Stimulated activated CD4-positive, alpha-beta T cell treated with anti-CD3 and anti-CD28 coated beads, Interleukin-2, amount 100 ng/mL, for 4 hours (primary cell): ENCODE measurements at places on chromosomes 12 and 14.

DNA sequence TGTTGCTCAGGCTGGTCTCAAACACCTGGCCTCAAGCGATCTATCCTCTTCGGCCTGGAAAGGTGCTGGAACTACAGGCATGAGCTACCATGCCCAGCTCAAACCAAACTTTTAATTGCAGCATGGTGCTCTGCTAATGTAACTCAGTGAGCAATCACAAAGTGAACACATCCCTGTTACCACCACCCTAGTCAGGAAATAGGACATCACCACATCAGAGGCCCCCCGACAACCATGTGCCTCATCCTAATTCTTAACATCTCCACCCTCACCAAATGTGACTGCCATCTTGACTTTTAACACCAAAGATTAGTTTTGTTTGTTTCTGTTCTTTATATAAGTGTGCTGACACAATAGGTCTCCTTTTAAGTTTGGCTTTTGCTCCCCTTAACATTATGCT is 22.8 kb upstream of the SDR39U1 start:
- DNase-seq: no peak

- DNase-seq: no peak
Measured at GRCh38 chr14:22648506-22648905, 4.4 kb upstream of the OR6J1 start.

DNA sequence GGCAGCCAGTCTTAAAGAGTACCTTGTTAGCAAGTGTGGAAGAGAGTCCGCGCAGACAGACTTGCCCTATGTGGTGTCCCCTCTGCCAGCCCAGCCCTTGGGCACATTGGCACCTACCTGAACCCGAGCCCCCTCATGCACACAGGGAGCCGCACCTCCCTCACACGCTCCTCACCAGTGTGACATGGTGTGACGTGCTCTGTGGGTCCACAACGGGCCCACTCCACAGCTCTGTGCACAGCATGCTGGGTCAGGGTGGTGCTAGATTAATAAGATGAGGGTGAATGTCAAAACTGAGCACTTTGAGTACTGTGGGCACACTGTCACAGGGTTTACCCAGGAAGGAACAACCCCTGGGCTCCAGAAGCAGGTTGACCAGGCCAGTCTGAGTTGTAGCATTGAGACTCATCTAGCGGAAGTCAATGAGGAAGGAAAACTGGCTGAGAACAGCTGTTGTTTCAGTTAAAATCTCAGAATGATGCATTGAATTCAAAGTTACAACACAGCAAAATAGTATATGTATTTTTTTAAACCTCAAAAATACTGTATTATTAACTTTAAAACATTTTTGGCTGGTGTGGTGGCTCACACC is 53.4 kb upstream of the AMN start:
- DNase-seq: no peak

DNA sequence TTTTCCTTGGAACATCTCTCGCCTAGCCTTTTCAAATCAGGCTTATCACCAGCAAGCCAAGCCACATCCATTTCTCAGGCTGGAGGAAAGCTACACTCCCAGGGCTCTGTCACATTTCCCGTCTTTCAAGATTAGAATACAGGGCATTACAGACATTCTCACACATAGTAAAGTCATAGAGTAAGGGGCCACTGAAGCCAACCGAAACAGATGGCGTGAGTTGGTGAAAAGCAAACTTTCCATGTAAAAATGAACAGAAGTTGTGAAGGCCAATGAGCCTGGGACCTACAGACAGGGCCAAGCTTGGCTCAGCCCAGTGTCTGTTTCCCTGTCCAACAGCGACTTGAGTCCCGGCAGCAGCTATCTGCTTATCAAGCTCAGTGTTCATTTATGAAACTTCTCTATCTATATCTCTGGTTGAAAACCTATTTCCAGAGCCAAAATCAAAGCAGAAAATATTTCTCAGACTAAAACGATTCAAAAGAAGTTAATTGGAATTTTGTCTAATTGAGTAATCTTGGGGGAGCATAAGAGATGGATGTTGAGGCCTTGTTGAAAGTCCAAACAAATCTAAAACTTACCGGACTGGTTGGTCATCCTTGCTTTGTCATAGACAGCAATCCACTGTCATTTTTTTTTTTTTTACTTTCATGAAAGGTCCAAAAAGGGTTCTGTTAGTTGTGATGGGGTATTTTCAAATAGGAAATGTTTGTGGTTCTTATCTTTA is 105.6 kb downstream of the DAAM1 start:
- no peak for DNase-seq

- no peak for DNase-seq
Measured at GRCh38 chr12:100555722-100556121, 17.8 kb upstream of the GAS2L3 start.

GRCh38 chr12:116294454-116295165 is 17.1 kb upstream of the MED13L start:
- DNase-seq: no peak

GRCh38 chr14:98501335-98501734 is 770.7 kb downstream of the BCL11B start:
- no peak for DNase-seq

DNA sequence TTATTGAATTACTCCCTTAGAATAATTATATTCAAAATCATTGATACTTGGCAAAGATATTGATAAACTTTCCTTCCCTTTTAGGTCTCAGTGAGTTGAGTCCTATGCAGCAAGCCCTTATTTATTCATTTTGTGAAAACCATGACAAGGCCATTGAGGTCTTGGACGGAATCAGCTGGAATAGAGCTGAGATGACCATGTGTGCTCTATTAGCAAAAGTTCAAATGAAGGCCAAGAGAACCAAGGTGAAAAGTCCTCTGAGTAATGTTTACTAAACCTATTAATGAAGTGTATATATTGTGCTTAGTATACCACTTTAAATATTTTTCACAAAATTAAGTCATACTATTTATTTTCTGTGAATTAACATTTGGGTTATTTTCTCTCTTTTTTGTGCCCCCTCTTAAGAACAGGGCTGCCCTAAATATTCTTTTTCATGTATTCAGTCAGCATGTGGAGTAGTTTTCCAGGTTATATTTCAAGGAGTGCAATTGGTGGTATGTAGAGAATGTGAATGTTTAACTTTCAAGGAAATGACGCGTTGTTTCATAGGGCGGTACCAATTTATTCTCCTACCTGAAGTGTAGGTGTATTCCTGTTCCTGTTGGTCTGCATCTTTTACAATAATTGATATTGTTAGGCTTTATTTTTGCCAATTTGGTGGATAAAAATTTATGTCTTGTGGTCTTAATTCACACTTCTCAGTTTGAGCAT is 201.4 kb downstream of the TTC6 start:
- no peak for DNase-seq

GRCh38 chr14:72736786-72737559 is 156.9 kb downstream of the DPF3 start:
- no peak for DNase-seq

- no peak for DNase-seq
Measured at GRCh38 chr14:87888136-87888999, 104.6 kb downstream of the GALC start.

DNA sequence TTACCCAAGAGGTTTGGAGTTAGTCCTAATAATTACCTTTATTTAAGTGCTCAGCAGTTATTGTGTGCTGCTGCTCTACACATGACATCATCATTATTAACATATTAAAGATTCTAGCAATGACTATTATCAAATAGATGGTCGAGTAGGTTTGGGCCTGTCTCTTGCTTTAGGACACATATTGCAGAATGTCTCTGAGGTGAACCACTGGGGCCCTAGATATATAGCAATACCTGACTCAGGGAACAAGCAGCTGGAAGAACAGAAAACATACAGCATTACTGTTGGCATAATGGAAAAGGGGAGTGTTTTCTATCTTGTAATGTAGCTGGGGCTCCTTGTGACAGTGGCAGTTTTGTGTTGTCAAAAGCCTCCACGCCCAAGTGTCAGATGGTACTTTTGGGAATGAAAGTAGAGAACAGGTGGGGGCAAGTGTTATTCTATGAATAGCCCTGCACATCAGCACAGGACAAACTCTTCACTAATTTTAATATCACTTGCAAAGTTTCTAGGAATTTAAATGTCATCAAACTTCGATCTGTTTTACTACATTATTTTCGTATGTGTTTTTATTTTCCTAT is 54.6 kb downstream of the C12orf56 start:
- no peak for DNase-seq

DNA sequence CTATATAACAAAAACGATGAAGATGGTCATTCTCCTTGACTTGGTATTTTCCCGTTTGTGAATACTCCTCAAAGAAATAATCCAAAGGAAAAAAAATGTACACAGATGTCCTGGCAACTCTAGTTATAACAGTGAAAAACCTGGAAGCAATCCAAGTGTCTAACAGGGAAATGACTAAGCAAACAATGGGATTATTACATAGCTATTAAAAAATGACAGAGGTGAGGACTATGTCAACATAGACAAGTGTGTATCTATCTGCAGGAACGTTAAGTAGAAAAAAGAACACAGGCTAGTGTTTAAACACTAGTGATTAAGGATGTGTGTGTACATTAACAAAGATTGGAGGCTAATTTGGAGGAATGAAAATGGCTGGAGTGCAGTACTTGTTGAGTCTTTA is 5.9 kb upstream of the APOLD1 start:
- no peak for DNase-seq

- DNase-seq: no peak
Measured at GRCh38 chr12:50984586-50985298, 32.4 kb downstream of the HIGD1C start.

DNA sequence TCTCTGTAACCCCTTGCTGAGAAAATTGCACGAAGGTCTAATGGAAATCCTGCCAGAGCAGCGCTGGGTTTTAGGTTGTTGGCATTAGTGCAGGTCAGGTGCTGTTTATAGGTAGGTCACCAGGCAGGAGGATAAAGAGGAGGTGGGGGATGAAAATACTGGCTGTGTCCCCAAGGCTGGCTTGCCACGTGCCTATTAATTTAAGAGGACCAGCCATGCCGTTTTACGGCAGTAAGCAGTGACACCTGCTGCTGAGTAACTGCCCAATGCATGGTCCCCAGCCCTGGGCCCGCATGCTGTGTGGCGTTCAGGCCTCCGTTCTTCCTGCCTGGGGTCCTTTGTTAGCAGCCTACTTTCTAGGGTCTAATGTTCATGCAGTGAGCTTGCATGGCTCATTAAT is 67.2 kb downstream of the WDR20 start:
- no peak for DNase-seq

DNA sequence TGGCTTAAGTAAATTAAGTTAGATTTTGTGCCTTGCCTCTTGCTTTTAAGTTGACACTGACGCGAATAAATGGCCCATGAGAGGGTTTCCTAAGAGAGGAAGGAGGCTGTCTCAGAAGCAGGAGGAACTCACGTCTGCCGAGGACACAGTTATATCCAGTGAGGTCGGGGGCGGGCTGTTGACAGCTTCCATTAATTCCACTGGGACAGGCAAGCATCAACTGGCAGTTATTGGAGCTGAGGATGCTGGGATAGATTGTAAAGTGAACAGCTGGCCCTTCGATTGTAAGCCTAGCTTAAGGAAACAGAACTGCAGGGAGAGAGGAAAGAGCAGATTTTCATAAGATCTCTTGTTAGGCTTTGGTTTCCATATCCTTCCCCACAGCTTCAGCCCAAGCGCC is 399.2 kb downstream of the IPO8 start:
- DNase-seq: no peak

DNA sequence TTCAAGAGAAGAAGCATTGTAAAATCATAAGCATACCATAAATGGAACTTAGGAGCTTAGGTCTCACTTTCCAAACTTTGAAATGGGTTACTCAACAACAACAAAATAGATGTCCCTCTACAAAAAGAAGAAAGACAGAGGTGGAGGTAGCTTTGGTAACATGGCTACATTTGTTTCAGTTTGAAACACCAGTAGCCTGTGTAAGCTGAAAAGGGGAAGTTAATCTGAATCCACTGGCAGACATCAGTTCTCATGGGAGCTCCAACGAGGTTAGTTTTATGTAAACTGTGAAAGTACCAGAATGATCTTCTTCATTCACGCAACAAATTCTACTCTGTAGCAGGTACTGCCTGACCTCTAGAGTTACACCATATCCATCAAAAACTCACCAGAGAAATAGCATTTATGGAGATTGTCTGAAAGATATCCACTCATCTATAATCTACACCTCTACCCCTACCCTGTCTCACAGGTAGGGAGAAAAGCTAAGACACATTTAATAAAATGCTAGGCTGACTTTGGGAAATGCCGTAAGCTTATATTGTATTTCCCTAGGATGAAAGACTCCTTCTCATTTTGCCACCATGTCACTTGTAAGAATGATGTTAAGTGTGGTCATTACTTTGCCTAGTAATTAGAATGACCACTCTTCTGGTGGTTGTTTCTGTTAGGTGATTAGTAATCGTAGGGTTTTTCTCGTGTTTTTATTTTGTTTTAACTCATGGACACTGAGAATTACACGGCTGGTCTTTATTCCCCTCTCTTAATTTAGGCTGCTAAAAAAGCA is 224.1 kb downstream of the ASCL1 start:
- no peak for DNase-seq

DNA sequence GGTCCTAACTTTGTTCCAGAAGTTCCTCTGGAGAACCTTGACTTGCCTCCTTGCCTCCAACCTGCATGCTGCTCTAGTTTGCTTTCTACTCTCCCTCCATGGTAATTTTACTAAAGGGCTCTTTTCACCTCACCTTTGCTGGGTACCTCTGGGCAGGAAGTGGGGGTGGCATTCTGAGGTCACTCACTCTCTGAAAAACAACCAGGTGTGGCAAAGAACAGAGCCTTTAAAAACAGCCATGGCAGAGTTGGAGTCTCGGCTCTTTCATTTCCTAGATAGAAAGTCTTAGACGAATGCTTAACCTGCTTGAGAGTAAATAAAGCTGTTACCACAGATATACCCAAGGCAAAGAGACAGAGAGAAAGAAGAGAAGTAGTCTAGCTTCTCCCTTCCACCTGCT is 827.9 kb downstream of the BCL11B start:
- peak; percentile 2 for DNase-seq

DNA sequence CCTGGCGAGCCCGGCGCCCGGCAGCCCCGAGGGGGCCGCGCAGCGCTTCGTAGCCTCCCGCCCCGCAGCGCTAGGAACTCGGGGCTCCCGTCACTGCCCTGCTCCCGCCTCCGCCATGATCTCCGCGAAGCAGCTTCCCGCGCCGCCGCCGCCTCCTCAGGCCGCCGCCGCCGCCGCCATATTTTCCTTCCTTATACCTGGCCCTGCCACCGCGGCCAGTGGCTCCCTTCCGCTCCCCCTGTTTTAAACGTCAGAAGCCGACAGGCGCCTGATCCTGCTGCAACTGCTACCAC is 286 bp downstream of the PPP4R3A start:
- DNase-seq: no peak

DNA sequence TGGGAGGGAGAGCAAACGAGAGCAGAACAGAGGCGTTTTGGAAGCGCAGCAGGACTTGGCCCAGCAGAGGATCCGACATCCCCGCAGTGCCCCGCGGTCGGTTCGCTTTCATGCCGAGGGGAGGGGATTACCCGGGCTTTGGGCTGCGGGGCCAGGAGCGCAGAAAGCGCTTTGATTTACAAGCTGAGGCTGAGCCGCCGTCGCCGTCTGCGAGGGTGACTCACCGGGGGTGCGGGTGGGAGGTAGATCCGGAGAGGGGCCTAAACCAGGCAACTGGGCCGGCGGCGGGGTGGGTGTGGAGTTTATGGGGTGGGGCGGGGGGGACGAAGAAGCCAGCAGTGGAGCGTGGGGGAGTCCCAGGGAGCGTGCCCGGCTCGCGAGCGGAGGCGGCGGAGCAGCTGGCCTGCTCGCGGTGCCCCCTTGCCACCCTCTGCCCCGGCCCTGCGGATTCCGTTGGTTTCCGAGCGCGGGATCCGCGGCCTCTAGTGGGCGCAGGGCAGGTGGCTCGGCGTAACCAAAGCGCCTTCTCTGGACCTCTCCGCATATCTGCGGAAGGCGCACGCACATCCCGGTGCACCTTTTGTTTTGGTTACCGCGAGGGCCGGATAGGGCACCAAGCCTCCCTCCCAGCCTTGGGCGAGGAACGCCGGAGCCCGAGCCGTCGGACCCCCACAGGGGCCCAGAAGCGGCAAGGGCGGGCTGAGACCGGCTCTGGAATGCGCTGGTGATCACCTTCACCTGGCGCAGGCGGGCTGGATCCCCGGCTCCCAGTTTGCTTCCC is 2.6 kb downstream of the SIX4 start:
- peak; percentile 76 for DNase-seq
